ENCODE measurements at places on chromosomes 1 and 21.

DNA sequence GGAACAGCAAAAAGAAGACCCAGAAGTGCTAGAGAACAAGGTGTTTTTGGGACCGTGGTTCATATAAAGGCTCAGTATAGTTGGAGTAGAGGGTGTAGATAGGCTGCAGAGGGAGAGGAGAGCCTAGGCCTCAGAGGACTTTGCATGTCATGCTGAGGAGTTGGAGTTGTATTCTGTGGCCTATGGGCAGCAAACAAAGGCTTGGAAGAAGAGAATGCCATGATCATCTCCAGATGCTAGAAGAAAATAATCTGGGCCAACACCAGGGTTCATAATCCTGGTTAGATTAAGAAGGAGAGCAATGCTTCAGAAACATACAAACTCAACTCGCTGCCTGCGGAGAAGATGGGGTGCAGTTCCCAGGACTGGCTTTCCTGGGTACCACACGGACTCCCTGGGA lies 262.8 kb upstream of the USP24 start:
- DNase-seq, result no peak

DNA sequence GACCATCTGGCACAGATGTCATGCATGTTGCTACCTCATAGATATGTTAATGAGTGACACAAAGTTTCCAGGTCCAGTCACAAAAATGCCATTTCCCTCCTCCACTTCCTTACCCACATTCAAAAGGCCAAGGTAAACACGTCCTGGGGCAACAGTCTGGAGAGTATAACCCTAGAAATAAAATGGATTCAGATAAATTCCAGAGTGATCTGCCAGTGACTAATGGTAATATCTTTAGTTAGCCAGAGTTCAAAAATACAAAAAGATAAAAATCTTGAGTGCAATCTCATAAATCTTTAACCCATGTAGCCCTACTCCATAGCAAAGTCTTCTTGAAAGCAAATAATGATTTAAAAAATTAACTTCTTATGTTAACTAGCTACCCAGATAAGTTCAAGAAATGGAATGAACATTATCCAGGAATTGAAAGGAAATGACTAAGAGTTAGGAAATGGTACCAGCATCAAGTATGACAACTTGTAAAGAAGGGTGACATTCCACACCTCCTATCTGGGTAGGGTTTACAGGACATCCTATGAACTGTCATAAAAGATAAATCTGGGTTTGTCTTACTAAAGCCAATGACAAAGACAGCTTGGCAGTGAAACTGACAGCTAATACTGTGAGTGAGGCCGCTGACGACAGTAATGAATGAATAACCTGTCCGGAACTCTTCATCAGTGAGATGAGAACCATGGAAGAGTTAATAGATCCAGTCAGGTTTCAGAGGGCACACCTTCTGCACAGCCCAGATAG lies 18.1 kb downstream of the RGS2 start:
- DNase-seq, result no peak

- DNase-seq, result no peak
Measured at GRCh38 chr1:231139659-231140654, 21.9 kb upstream of the TRIM67 start.

GRCh38 chr1:207750631-207751305 lies 1.1 kb upstream of the CD46 start:
- DNase-seq, result no peak

DNA sequence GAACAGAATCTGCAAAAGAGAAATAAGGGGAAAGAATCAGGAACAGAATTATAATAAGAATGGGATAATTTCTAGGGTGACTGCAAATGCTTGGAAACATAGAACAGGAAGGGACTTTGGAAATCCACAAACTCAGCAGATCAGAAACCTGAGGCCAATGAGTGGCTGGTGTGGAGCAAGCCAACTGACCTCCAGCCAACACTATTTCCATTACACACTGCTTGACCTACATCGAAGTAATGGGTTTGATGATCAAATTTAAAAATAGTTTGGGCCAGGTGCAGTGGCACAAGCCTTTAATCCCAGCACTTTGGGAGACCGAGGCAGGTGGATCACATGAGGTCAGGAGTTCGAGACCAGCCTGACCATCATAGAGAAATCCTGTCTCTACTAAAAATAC lies 284.9 kb downstream of the GRIK1 start:
- DNase-seq, result no peak

- no peak for DNase-seq
Measured at GRCh38 chr1:208924928-208925327, 658.6 kb upstream of the CAMK1G start.

GRCh38 chr1:107058245-107059032 lies 2.0 kb downstream of the PRMT6 start:
- DNase-seq, result no peak

DNA sequence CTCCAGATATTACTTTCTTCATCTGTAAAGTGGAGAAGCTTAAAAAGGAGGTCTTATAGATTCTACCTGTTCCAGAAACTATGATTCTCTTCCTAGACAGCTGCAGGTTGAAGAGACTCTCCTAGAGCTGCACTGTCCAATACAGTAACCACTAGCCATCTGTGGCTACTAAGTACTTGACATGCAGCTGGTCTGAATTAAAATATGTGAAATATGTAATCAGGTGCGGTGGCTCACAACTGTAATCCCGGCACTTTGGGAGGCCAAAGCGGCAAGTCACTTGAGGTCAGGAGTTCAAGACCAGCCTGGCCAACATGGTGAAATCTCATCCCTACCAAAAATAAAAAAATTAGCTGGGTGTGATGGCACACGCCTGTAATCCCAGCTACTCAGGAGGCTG lies 15.8 kb downstream of the APP start:
- no peak for DNase-seq

GRCh38 chr1:8567146-8567545 lies 249.2 kb downstream of the SLC45A1 start:
- DNase-seq, result no peak

DNA sequence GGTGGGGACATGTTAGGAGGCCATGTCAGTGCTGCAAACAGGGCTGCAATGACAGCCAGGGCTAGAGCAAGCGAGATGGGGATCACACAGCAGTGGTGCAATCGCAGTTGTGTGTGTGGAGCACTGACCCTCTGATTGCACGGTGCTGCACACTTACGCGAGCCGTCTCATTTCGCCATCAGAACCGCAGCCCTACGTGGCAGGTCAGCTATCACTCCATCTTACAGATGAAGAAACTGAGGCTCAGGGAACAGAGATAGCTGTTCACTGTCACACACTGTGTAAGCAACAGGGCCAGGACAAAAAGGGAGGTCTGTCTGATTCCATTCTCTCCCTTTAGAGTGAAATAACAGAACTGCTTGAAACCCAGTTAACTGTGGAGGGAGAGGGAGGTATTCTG lies 104.8 kb upstream of the SLC45A1 start:
- no peak for DNase-seq

- peak; percentile 67 for DNase-seq
Measured at GRCh38 chr1:32801096-32801715, 16.0 kb downstream of the YARS1 start.

- no peak for DNase-seq
Measured at GRCh38 chr1:21318714-21319159, 28.5 kb upstream of the ECE1 start.

GRCh38 chr1:2585318-2586092 lies 1.1 kb upstream of the PRXL2B start:
- DNase-seq, result peak; percentile 87

DNA sequence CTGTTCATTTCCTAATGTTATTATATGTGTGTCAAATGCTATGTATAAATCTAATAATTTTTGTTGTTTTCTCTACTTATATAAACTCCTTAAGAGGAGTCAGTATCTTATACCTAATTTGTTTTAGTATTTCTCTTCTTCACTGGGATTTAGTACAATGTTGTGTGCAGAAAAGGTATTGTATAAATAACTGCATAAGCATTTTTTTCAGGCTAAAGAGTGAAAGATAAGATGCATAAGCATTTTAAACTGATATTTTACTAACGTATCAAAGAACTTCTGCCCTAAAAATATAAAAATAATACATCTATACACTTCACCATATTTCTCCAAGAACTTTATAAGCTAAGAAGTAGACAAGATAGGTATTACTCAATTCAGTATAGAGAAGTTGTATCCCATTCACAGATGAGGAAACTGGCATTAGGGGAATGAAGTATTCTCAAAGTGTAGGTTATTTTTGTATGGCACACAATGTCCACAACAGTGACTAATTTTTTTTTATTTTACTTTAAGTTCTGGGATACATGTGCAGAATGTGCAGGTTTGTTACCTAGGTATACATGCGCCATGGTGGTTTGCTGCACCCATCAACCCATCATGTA lies 59.3 kb downstream of the NUP210L start:
- no peak for DNase-seq

Data from CD4-positive, alpha-beta T cell treated with Interleukin-17A for 1 hour (primary cell).